ENCODE measurements at places on chromosomes 7 and 10.

DNA sequence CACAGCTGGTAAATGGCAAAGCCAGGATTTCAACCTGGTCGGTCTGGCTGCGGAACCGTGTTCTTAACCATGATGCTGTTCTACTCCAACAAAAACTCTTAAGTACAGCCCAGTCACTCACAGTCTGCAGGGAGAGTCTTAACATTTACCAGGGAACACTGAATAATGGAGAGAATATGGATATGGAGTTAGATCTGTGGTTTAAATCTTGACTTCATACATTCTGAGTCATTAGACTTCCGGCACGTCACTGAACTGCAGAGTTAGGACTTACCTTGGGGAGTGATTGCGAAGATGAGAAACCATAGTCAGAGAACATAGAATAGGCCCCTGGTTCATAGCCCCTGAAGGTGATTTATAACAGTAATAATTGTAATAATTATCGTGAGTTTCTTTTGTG lies 61.7 kb downstream of the ADRA2A start:
- no peak for DNase-seq

GRCh38 chr7:151735851-151736402 lies 141.0 kb downstream of the PRKAG2 start:
- peak; percentile 67 for DNase-seq

DNA sequence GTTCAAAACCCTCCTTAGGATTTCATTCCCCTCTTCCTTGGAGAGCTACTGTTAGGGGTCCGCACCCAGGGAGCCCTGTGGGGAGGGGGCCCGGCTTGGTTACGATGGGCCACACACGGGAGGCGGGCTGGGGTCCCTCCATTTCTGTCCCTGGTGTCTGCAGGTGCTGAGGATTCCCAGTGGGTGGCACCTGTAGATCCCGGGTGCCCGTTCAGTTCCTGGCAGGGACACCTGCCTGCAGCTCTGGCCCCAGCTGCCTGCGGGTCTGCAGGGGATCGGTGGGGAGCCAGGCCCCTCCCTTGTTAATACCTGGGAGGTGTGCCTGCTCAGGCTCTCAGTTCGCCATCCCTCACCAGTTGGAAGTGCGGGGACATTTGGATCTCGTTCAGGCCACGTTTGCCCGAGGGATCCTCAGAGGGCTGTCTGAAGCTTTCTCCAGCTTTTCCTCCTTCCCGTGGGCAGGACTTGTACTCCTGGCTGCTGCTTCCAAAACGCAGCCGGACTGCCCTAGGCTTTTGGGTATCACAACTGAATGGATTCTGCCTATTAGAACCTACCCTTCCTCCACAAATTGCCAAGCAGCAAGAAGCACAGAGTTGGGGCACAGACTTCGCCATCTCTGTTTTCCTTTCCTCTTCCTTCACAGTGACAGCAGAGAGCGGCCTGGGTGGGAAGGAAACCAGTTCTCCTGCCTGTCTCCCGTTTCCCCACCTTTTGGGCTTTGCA lies 22.3 kb upstream of the IL15RA start:
- no peak for DNase-seq

DNA sequence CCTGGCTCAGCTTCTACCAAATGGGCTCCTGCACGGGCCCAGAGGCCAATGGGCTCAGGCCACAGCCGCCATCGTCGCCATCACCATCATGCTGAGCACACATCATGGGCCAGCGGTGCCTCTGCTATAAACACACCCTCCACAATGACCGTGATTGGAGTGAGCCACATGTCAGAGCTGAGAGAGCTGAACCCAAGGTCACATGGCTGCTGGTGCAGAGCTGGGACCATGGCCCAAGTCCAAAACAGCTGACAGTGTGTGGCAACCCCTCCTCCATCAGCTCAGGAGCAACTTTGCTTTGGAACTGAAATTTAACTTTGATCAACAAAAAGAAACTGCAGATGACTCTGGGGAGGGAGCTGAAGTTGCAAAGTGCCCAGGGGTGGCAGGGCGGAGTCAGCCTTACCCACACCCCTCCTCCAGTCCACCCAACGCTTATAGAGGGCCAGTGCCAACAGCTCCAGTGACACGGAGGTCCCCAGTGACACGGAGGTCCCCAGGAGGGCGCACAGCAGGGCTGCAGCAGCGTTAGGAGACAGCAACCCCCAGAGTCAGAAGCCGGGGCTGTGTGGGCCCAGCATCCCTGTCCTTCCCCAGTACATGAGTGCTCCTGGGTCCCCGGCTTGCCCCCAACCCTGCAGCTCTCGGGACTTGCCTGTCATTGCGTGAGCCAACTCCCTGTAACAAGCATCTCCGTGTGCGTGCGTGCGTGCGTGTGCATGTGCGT lies 249.6 kb downstream of the ELFN1 start:
- no peak for DNase-seq

DNA sequence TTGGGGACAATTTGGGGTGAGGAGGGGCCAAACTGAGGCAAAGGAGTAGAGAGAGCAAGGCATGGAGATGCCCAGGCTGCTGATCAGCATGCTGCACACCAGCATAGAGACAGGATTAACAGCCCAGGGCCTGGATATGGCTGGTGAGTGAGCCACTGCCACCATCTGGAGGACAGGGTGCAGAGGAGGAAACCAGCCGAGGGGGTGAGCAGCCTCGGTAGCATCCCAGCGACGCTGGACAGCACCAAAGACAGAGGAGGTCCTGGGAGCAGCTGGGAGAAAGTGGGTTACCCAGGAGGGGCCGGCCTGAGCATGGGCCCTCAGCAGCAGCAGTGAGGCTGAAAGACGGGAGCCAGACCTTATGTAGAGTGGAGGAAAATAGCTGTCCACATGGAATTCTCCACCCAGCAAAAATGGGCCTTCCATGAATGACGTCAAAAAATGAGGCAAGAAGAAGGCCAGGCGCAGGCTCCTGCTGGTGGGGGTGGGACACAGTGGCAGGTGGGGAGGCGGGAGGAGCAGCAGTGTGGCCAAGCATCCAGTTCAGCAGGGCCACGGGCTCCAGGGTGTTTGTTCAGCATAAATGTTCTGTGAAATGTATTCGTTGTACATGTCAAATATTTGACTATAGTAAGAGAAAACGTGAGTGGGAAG lies 16.7 kb downstream of the RET start:
- peak; percentile 76 for DNase-seq

DNA sequence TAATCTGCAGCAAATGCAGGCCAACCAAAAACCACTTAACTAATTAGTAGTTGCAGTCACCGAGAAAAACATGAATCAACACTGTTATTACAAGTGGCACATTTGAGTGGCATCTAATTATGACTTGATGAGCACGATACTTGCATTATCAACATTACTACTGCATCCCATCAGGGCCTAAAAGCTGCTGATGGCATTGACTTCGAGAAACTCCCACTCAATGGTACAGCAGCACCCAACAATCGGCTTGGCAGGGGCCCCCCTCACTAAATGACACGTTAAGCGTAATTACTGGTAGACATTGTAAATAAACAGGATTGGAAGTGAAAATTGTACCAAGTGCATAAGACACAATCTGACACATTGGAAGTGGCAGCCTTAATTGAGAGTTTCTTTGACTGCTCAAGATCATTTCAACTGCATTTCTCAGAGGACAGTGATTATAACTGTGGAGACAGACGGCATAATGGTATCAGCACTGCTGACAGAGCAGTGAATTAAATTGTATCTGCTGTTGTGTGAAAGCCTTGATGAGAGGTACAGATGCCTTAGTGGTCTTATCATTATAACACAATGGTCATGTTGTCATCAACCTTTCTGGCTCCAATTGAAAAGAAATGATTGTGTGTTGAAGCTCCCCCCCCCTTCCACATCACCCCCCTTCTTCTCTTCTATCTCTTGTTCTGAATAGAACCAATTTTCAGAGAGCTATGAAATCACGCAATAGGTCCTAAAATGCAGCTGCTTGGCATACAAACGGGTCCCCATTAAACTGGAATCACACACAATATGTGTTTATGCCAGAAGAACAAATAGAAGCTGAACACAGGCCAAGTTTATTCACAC lies 43.4 kb downstream of the SHTN1 start:
- DNase-seq, result no peak

DNA sequence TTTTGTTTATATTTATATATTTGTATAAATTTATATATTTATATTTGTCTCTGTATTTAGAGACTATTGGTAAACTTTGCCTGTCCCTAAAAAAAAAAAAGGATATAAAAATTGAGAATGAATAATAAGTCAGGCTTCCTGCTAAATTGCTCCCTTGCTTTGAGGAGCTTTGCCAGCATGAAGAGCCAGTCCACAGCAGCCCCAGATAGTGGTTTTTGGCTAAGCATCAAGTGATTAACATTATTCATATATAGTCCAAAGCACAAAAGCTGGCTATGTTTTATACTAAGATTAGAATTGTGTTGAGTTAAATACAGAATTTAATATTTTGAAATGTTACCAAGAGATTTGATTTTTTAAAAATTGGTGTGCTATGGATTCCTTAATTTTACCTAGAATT lies 264.9 kb upstream of the FERD3L start:
- DNase-seq, result no peak

DNA sequence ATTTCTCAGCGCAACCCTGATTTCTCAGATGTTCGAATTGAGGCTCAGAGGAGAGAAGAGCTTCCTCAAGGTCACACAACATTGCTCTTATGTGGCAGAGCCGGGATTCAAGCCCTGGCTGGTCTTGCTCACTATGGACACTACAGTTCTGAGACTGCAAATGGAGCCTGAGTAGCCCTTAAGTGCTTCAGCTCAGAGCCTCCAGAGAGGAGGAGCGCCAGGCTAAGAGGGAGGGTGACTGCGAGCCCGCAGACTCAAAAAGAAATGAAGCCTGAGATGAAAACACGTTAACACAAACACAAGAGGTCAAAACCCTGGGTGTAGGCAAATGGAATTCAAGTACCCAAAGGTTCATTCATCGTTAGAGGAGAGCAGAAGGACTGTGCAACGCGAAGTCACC lies 13.9 kb downstream of the ARHGAP22 start:
- DNase-seq, result no peak

DNA sequence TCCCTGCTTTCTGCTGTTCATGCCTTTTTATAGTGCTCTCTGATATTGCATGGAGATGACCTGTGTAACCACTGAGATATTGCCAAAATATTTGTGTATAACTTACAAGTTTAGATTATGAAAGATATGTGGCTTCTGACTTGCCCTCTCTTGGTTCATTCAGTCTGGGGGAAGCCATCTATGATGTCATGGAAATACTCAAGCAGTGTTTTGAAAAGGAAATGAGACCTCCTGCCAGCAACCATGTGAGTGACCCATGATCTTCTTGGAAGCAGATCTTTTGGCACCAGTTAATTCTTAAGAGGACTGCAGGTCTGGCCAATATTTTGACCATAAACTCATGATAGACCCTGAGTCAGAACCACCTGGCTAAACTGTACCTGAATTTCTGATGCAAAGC lies 183.0 kb downstream of the THSD7A start:
- no peak for DNase-seq

DNA sequence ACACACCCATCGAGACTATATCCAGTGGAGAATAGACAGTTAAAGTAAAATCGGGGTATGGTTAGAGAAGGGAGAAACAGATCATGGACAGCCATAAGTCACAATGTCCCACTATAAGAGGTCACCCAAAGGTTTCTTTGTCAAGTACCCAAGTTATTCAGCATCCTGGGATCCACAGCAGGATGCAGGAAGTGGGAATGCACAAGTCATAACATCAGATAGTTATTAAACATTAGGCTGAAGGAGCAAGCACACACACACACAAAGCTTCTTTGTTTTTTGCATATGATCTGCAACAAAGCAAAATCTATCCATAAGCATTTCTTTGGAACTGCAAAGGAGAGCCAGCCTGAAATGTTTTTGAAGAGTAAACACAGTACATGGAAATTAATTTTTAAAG lies 111.6 kb downstream of the NOC3L start:
- no peak for DNase-seq

DNA sequence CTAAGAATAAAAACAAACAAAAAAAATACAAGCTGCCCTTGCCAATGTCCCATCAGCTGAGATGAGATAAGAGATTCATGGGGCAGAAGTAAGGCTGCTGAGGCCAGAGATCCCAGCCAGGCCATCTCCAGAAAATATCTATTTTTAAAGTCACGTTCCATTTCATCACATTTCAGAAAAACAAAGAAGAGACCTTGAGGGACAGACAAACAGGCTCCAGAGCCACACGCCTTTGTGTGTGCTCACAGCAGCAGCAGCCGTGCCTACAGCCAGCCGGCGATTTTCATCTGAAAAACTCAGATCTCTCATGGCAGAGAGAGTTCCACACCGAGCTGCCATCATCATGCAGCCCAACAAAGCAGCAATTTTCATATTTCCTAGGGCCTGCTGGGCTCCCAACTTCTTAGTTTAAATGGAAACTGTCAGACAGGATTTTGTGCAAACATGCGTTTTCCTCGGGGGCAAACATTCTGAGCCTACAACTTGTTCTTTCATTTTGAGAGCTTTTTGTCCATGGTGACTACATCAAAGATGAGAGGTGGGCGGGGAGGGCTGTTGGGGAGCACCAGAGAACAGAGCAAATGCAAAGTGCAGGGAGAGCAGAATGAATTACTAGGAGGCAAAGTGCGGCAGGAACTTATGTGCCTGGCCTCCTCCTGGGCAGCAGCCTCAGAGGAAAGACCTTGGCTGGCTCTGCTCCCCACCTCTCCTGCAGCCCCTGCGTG lies 38.8 kb downstream of the DLG5 start:
- no peak for DNase-seq

All from iPS-NIHi11 (cell line).